M059J (cell line): ENCODE measurements at places on chromosomes 12 and 14.

- peak; percentile 2 for DNase-seq
These were observed 891.1 kb downstream of the TMEM121 start for GRCh38 chr14:106417224-106418049.

DNA sequence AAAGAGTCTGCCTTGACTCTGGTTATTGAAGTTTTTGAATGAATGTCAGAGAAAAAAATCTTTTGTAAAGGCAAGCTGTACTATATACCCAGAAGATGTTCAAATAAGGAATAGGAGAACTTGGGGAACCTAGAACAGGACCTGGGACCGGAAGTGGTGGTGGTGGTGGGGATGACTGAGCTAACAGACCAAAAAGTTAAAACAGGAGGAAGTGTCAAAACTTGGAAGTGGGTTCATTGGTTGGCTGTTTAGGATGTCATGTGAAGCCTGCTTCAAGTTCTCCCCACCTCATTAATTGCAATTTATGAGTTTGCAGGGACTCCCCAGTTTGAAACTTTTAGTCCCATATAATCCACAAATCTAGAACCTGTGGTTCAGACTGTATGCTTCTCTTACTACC lies 26.2 kb downstream of the PLXNC1 start:
- DNase-seq = no peak

DNA sequence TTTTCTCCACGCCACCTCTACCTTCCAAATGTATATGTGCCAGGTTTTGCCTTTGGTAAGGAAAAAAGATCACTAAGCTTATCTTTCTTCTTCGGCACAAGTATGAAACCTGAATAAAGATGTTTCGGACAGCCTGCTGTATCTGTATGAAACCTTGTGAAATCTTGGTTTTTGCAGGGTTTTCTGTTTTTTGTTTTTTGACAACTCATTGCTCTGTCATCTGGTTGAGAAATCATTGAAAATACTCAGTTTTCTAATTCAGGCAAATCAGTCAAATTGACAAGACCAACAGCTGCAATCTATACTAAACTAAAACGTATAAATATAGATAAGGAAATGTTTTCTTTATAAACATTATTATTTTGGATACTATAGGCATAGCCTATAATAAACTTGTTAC lies 63.1 kb upstream of the FGD4 start:
- DNase-seq = no peak

DNA sequence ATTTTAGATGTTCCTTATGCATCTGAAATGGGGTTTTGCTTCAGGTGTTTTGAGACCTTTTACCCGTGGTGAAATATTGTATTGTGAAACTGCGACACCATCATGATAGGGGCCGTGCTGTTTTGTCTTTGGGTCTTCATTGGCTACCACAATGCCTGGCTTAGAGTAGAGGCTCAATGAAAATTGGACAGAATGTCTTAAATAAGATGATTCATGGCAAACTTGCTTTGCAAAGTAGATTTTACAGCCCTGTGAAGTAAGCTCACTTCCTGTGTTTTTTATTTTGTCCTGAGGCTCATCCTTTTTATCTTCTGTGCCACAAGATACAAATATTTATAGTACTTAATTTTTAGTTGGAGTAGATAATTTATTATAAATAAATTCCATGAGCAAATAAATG lies 111.3 kb upstream of the FRMD6 start:
- peak; percentile 70 for DNase-seq

GRCh38 chr12:102702447-102703114 lies 214.5 kb downstream of the PAH start:
- peak; percentile 51 for DNase-seq

- DNase-seq = no peak
These were observed 319.2 kb upstream of the DDHD1 start for GRCh38 chr14:53472306-53472705.

GRCh38 chr14:25537846-25538455 lies 488.0 kb upstream of the STXBP6 start:
- peak; percentile 2 for DNase-seq

DNA sequence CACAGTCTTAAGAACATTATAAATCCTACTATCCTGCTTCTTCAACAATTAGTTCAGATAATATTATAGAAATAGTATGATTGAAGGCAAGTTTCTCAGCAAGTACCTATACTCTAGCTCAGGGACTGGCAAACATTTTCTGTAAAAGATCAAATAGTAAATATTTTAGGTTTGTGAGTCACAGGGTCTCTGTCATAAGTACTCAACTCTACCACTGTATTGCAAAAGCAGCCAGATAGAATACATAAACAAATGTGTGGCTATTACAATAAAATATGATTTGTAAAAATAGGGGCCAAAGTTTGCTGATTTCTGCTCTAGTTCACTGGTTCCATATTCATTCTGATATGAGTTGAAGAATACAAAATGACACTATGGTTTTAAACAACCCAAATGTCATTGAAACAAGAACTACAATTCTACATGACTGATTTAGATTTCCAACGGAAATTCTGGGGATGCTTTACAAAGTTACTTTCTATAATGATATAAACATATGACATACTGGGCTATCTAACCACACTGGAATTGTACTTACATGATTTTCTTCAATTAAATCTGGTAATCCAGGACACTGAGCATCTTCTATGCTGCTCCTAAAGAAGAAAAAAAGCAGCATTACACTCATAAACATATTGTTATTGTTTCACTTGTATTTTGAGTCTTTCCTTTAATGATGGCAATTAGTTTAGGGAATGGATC lies 23.2 kb downstream of the LGALS3 start:
- no peak for DNase-seq

DNA sequence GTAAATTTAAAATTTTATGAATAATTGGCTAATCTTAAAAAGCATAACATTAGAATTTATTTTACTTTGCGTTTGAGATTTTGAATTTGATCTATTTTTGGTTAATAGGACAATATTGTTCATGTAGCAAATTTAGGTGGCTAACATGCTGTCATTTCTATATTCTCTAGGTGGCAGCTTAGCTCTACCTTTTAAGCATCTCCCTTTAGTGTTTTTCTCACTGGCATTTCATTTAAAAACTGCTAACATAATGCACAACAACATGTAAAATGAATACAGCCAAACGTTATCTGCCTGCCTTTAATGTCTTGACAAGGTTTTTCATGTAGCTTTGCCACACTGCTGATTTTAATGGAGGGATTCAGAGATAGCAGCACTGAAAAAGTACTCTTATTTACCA lies 272.4 kb upstream of the FBXO33 start:
- DNase-seq = no peak

GRCh38 chr14:58327019-58327418 lies 28.7 kb downstream of the ARID4A start:
- no peak for DNase-seq

DNA sequence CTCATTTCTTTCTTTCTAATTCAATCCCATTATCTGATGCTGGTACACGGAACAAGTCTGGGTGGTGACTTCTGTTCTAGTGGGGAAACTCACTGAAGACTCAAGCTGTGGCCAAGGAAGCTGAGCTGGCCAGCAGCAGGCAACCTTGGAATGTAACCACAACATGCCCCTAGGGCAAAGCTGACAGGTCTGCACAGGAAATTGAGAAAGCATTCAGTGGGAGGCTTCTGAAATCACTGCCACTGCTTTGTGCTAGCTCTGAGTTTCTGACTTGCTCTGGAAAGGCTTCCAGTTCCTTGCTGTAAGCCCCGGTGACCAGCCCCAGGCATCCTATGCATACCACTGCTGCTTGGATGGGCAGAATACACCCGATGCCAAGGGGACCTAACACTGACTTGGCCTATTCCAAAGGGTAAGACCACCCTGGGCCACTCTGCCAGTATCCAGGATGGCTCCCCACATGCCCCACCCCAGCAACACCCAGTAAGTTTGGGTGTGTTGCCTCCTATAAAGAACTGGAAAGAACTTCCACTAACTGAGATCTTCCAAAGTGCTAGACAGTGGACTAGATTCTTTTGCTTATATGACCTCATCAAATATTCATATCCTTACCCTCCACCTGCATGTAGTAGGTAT lies 84.5 kb upstream of the CDKN3 start:
- DNase-seq = peak; percentile 99

DNA sequence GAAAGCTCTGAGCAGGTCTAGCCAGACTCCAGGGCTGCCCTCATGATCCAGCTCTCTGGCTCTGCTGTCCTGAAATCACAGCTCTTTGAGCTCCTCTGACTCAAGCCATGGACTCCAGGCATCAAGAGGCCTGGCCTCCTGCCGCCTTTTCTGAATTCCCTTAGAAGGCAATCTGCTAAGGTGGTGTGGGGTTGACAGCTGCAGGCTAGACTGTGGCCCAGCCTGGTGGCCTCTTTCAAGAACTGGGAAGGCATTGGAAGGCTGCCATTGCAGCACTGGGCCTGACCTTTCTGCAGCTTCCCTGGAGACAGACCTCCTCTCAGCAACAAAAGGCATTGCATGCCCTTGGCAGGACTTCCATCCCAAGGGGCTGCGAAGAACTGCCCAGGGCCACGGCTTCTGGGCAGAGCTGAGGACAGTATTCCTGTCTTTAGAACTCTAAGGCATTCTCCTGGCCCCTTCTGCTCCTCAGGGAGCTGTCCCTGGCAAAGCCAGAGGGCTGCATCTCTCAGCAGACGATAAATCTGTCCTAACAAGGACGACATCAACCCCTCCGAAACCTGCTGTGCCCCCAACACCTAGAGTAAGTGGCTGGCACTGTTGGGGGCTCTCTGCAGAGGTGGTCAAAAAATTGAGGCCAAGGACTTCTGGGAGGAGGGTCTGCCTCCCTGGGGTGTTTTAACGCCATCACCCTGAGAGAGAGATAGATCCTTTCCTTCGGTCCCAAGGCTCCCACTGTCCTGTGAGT lies 115.6 kb downstream of the RBM19 start:
- DNase-seq = no peak

DNA sequence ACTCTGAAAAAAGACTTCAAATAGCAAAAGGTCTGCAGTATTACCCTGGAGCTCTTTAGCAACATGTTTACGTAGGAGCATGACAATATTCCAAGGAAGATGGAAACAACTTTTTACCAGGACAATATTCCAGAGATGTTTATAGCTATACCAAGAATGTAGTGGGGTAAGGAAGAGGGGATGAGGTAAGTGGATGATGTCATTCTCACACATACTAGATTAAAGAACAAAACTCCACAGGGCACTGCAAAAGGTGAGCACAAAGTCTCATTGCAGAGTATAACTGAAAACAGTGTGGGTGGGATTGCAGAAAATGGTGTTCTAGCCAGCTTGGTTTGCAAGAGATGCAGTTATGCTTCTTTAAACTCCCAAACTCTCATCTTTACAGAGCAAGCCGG lies 8.4 kb downstream of the CMTM5 start:
- DNase-seq = no peak

- no peak for DNase-seq
These were observed 44.6 kb downstream of the DDHD1 start for GRCh38 chr14:53108292-53109104.

GRCh38 chr12:130948136-130948535 lies 5.6 kb upstream of the ADGRD1 start:
- no peak for DNase-seq

GRCh38 chr12:50924439-50925341 lies 27.7 kb upstream of the HIGD1C start:
- DNase-seq = peak; percentile 88

GRCh38 chr14:35158951-35159653 lies 36.8 kb downstream of the PRORP start:
- DNase-seq = no peak

- peak; percentile 87 for DNase-seq
These were observed 92.9 kb upstream of the EGLN3 start for GRCh38 chr14:34043627-34044372.

DNA sequence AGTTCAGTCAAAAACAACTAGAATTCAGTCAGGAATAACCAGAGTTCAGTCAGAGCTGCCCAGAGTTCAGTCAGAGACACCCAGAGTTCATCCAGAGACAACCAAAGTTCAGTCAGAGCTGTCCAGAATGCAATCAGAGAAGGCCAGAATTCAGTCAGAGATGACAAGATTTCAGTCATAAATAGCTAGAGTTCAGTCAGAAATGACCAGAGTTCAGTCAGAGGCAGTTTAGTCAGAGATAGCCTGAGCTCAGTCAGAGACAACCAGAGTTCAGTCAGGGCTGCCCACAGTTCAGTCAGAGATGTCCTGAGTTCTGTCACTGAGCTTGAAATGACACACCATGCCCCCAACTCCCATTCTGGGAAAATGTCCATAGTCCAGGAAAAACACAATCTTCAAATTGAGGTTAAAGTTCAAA lies 1102.8 kb downstream of the BCL11B start:
- no peak for DNase-seq

DNA sequence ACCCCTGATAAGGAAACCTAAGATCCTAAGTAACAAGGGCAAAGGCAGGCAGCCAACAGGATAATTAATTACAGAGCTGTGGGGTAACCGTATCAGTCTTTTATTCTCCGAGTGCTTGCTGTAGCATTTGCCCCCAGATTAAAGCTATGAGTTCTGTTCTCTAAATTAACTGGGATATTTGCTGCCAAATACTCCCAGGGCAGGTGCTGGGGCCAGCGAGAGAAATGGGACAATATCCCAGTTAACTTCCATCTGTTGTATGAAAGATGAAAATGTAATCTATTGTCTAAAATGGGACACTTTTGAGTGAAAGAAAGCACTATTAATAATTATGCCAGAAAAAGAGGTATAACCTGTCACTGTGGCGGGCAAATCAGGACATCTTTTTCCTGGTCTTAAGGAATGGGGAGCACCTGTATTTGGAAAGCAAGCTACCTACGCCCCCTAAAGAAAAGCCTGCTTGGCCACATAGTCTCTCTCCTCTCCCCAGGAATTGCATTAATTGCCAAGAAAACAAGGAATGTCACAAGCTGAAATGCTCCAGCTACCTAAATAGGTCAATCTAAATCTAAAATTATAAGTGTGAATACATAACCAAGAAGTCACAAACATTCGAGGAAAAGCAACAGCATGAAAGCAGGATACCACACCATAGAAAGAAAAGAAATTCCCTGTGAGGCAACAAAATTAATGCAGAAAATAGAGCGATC lies 26.7 kb upstream of the CFAP54 start:
- DNase-seq = no peak

DNA sequence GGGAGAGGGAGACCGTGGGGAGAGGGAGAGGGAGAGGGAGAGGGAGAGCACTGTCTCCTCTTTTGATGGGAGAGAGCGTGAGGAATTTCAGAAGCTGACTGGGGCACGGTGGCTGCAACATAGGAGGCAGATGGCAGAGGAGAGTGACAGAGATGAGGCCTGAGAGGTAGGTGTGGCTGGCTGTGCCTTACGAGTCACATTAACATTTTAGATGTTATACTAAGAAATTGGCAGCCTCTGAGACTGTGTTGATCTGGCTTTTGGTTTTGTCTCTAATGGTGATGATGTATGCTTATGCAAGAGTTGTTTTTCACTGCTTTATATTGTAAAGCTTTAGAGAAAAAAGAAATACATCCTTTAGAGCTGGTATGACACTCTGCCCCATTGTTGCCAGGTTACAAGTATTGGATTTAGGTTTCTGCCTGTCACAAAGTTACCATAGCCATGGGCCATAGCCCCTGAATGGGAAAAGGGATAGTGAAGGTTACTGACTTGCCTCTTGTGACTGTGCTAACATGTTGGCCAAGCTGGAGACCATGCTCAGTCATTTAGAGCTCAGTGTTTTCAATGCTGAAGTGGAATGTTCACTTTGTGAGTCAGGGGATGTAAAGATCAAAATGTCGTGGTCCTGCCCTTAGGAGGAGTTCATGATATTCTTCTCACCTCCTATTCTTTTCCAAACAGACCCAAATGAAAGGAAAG lies 186.2 kb downstream of the SYNE2 start:
- DNase-seq = no peak
